ENCODE measurements at places on chromosomes 7 and 10.

GRCh38 chr7:3748389-3748788 lies 447.3 kb downstream of the SDK1 start:
- DNase-seq, result no peak

DNA sequence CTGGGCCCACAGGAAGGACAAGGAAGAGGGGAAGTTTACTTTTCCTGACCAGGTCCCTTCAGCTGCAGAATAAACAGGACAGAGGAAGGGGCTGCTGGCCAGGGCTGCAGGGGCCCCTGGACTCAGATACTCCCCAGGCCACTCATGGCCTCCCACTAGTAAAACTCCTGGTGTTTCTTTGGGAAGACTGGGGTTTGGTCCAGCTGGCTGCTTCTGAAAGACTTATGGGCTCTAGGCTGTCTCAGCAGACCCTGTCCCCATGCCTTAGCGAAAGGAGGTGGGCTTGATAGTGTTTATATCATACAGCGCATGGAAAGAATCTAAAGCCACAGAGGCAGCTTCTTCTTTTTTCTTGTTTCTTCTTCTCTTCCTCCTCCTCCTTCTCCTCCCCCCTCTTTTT lies 56.4 kb downstream of the PALD1 start:
- no peak for DNase-seq

DNA sequence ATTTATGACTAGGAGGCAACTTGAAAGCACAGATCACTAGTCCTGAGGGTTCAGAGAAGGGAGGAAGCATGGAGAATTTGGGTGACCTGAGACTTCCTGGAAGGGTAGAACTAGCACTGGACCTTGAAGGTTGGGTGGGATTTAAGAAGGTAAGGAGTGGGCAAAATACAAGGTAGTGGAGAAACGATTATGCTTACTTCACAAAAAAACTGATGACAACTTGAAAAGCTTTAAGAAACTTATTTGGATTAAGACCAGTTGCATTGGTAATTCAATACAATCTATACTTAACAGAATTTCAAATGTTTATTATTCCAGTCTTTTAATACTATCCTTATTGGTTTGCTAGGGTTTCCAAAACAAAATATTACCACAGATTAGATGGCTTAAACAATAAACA lies 198.6 kb upstream of the MDFIC start:
- DNase-seq, result no peak

DNA sequence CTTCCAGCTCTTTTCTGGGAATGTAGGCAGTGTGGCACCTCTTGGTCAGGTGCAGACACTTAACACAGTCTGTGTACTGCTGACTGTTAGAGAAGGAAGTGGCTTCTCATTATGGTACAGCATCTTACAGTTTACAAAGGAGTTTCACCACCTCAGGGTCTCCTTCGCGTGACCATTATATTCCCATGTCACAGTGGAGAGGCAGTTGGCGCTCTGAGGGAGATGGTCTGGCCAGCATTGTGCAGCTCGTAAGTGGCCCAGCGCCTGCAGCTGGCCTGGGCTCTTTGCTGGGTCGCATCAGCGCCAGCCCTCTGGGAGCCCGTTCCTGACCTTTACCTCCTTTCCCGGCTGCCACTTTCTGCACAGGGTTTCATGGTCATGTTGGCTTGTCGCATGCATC lies 15.4 kb downstream of the TSPAN15 start:
- DNase-seq, result no peak

DNA sequence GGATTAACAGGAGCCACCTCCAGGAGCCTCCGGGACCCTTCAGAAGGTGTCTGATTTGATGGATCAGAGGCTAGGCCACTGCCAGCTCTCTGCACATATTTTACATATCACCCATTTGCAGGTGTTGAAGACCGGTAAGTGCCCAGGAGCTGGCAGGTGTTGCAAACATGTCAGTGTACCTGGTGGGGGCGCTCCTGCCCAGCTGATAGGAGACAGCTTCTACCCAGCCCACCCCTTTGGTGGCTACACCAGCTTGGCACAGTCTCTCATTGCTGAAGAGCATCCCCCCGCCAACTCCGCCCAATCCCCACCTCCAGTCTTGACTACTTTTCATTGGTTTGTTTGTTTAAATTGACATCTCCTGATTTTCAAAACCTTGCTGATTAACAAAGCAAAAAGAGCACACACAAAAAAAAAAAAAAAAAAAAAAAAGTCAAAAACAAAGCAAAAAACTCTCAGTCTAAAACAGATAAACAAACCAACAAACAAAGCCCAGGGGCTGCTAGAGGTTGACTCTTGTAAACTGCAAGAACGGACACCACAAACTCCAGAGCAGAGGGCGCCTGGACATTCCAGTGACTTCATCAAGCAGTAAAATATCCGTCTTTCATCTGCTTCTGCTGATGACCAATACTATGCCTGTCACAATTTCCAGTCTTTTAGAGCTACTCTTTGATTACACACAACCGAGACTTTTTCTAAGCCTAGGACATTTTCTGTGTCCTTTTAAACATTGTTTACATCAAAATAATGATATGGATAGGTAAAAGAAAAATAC lies 275.3 kb downstream of the NRG3 start:
- DNase-seq, result peak; percentile 2

GRCh38 chr10:90308223-90308622 lies 549.6 kb downstream of the HTR7 start:
- DNase-seq, result no peak

- no peak for DNase-seq
Measured at GRCh38 chr10:84447701-84448400, 119.5 kb downstream of the CCSER2 start.

DNA sequence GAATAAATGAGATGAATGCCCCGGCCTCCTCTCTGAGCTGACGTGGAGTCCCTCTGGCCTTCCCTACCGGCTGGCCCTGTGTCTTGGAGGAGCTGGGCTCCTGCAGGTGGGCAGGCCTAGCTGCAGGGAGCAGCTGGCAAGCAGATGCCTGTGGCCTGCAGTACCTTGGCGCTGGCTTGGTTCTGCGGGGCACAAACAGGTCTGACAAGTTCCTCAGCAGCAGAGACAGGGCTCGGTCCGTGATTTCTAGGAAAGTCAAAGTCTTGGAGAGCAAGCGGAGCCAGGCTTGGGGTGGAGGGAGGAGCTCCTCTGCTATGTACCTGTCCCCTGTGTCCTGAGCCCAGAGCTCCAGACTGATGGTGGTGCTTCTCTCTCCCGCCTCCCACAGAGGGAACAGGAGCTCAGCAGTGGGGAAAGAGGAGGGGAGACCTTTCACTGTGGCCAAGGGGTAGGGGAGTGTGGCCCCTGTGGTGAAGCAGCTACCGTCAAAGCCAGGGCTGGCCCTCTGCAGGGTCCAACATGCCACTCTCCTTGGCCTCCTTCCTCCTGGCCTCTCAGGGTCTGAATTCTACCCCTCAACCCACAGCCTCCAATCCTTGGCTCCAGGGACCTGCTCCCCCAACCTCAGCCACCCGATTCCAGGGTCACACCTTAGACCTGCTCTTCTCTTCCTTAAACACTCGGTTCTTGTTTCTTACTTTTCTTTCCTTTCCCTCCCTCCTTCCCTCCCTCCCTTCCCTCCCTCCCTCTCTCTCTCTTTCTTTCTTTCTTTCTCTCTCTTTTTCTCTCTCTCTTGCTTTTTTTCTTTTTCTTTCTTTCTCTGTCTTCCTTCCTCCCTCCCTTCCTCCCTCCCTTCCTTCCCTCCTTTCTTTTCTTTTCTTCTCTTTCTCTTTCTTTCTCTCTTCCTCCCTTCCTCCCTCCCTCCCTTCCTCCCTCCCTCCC lies 20.1 kb downstream of the MYL10 start:
- no peak for DNase-seq

Measured in stimulated activated naive CD8-positive, alpha-beta T cell treated with anti-CD3 and anti-CD28 coated beads, Interleukin-15, Interleukin-2, amounts not matched to agents 100 U/mL and 50 U/mL, for 24 hours (primary cell).